Activated naive CD4-positive, alpha-beta T cell treated with Interleukin-2 at 50 U/mL for 16 hours (primary cell): ENCODE measurements at places on chromosomes 13 and 19.

- no peak for DNase-seq
Measured at GRCh38 chr13:100349594-100349993, 239.0 kb downstream of the GGACT start.

GRCh38 chr13:112248406-112248760 lies 127.8 kb upstream of the SPACA7 start:
- DNase-seq = no peak

- no peak for DNase-seq
Measured at GRCh38 chr13:110597041-110597689, 18.2 kb upstream of the NAXD start.

- no peak for DNase-seq
Measured at GRCh38 chr13:27403203-27403678, 21.2 kb upstream of the GTF3A start.

DNA sequence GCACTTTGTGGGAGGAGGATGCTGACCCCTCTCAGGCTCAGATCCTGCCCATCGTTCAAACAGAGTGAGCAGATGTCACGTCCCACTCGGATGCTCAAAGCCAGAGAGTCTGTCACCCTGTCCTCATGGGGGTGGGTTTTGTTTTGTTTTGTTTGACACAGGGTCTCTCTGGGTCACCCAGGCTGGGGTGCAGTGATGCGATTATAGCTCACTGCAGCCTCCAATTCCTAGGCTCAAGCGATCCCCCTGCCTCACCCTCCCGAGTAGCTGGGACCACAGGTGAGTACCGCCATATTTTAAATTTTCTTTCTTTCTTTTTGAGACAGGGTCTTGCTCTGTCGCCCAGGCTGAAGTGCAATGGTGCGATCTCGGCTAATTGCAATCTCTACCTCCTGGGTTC lies 4.0 kb downstream of the ADGRE2 start:
- DNase-seq = no peak

DNA sequence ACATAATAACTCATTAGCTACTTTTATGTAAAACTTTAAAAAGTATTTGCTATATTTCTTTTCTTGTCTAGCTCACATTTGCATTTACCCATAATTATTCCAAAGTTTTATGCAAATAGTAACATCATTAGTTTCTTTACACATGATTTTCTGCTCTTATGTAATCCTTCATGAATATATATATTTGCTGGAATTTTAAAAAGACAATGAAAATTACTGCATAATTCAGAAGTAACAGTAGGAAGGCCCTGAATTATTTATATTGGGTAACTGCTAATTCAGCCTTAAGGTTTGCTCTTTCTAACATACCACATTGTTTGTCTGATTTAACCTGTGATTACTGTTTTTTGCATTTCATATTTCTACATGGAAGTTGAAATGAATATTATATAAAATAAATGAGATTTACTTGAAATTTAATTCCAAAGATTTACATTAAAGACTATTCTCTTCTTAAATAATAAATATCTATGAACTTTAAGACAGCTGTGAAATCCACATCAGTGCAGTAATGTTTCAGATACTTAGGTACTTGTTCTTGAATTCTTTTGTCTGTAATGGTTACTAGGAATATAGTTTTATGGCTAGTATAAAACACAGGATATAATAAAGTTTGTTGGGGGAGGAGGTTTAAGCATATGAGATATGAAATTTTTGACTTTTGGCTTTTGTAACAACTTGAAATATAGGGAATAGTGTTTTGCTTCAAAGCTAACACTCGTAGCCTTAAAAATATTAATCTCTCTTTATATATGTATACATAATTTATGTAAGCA lies 46.0 kb downstream of the B3GLCT start:
- DNase-seq = no peak

DNA sequence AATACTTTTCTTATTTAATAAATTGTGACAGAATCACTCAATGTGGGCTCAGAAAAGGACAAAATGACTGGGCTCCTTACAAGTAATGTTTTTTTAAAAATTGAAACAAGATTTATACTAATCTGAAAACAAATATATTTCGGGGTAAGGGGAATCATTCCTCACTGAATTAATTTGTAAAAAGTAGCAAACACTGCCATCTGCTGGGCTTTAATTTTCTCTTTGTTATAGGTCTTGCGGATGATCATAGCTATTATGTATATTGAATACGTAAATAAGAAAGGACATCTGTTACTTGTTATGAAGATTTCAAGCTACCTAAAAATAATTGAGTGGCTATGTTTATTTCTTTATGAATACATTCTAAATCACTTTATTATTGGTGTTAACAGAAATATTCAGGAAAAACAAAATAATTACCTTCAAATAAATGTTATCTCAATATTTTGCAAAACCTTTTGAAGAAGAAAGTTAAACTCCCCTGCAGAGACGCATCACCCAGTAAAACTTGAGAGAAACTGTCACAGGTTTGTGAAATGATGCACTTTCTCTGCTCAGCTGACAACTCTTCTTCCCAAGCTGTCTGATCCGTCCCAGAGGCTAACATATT lies 17.8 kb upstream of the ENOX1 start:
- no peak for DNase-seq

GRCh38 chr13:31035185-31035965 lies 102.9 kb downstream of the TEX26 start:
- no peak for DNase-seq

DNA sequence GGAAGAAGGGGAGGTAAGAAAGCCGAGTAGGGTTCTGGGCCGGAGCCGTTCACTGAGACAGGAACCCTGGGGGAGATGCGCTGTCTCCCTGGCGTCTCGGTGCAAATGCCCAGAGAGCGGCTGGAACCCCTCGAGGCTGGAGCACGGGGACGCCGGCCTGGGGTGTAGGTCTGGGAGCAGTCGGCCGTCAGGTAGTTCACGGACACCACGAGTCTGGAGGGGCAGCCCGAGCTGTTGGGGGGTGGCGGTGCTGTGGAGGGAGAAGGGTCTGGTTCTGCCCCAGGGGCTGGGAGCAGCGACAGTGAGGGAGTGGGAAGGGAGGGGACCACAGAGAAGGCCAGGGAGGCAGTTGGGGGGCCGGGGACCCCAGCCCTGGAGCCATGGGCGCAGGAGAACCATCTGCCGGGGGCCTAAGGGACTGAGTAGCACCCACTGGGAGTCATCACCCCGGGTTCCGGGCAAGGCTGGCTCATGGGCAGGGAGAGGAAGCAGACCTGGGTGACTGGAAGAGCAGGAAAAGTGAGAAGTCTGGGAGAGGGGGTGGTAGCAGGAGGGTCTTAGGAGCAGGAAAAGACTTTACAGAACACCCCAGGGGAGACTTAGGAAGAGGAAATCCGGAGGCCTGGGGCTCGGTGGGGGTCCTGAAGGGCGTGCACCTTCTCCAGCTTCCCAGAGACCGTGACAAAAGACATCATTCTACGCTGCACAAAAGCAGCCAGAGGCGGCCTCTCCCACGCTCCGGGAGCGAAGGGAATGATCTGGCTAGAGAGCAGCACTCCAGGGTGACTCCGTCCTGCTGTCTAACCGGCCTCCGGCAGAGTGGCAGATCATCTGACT lies 173.1 kb upstream of the SOX1 start:
- DNase-seq = no peak
